ENCODE measurements at places on chromosomes 4 and X. TPM values are rescaled to one million over a fixed set of nuclear protein-coding genes. Genes with fewer than 3 reads are reported as not detected.

DNA sequence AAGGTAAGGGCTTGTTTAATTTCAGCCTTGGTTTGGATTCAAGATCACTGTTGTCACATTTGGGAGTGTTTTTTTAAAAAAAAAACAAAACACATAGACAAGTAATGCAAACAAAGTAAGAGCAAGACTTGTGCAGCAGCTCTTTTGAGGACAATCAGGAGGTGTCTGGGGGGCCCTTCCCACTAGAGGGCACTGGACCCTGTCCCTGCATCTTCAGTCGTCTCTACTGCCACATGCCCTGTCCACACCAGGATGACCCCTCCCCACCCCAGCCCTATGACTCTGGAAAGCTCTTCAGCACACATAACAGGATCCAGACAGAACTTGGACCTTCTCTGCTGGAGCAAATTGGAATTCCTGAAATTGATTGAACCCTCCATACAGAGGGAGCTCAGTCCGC is 71.0 kb downstream of the USP46 start:
- no peaks in the 10 kb centered on the region for H3K27me3 ChIP-seq
- H3K27ac ChIP-seq, result no peak overlapping the region
- peaks cover 9% of the 10 kb centered on the region for H3K4me1 ChIP-seq
- H3K4me3 ChIP-seq, result no peak overlapping the region
- no peaks in the 10 kb centered on the region for H3K36me3 ChIP-seq

The SH3BP2 gene
- 31.7 TPM for total RNA-seq

The ABCG2 gene
- total RNA-seq, result not detected

The CT47B1 gene
- total RNA-seq, result not detected

- peaks cover 3% of the 10 kb centered on the region for H3K27me3 ChIP-seq
- no peaks in the 10 kb centered on the region for H3K4me1 ChIP-seq
- H3K27ac ChIP-seq, result no peak overlapping the region
Measured at GRCh38 chr4:121742794-121743193, 22.2 kb downstream of the SMIM43 start.

DNA sequence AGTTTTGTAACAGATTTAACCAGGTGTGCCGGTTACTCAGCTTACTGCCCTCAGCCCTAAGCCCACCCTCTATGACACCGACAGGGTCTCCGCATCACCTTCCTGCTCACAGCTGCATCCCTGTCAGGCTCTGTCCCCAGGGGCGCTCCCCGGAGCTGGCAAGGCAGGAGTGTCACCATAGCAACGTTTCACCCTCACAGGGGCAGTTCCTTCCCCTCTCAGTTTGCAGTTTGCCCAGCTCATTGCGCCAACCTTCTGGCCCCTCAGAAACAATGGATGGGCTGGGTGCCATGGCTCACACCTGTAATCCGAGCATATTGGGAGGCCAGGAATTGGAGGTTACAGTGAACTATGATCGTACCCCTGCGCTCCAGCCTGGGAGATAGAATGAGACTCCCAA is 42.6 kb downstream of the RGS12 start:
- H3K4me3 ChIP-seq, result no peak overlapping the region
- no peaks in the 10 kb centered on the region for H3K27me3 ChIP-seq
- H3K36me3 ChIP-seq, result no peaks in the 10 kb centered on the region

The YY2 gene
- total RNA-seq, result 0.63 TPM

Measured in cardiac muscle cell (in vitro differentiated cells and primary cell).